ENCODE measurements at places on chromosomes 3 and 15.

GRCh38 chr3:55661141-55661540, 174.0 kb upstream of the WNT5A start:
- no peak for DNase-seq

GRCh38 chr3:98557324-98558010, 25.7 kb downstream of the GPR15 start:
- no peak for DNase-seq

DNA sequence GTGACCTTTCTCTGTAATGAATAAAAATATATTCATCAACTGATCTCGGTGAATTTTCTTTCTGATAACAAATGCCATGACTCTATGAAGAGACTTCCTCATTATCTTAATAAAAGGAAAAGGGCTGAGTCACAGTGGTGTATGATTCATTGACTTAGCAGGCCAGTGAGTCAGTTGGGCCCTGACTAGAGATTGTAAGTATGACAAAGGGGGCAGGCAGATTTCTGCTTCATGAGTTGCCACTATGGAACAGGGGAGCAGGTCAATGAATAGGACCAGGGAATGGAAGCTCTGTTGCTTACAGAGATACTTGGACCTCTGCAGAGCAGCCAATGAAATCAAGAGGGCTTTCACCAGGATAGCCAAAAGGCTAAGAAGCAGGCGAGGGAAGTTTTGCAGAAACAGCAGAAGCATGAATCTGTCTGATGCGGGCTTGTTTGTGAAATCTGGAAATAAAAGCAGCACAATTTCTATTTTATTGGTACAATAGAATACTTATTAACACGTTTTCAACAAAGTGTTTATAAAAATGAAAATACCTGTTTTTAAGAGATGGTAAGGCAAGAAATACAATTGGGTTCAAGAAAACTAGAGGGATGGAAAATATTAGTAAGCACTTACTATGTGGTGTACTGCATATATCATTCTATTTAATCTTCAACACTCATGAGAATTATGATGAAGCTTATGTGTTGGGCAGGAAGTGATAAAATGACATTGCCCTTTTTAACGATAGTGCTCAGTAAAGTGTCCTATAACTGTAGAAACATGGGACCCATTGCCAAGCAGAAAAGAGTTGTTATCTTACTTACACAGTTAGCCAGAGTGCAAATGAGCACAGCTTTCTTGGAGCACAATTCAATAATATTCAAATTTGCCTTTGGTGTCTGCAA, 169.8 kb upstream of the MYRIP start:
- DNase-seq: no peak

- DNase-seq: no peak
Observed at GRCh38 chr3:63975723-63976122, 47.6 kb downstream of the PSMD6 start.

DNA sequence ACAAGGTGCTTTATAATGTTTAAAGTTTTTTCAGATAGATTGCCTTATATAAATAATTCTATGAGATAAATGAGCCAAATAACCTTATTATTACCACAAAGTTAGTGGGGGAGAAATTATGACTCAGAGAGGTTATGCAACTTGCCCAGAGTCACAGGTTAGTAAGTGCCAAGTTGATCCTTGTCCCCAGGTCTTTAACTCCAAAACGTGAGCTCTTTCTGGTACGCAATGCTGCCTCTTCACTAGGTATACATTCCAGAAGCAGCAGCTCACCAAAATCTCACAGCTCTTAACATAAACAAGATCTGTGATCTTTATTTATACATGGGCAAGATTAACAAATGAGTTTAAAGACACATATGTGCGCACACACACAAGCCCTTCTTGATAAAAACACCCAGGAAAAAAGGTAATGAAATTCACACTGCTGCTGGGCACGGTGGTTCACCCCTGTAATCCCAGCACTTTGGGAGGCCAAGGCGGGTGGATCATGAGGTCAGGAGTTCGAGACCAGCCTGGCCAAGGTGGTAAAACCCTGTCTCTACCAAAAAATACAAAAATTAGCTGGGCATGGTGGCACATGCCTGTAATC, 59.8 kb upstream of the NR2F2 start:
- DNase-seq: no peak

DNA sequence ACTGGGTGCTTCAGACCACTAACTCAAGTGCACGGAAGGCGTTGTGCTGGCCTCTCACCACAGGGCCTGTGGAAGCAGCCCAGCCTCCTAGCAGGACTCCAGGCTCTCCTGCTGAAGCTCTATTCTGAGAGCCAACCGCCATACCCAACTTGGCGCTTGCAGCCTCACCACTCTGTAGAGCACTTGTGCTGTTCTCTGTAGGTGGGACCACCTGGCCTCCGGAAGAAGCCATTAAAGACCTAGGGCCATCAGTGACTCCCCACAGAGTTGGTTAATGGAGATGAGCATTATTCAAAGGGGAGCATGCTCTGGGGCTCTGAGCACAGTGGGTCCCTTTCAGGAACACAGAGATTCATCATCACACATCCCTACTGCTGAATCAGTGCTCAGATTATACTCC, 50.9 kb downstream of the C3orf85 start:
- no peak for DNase-seq

DNA sequence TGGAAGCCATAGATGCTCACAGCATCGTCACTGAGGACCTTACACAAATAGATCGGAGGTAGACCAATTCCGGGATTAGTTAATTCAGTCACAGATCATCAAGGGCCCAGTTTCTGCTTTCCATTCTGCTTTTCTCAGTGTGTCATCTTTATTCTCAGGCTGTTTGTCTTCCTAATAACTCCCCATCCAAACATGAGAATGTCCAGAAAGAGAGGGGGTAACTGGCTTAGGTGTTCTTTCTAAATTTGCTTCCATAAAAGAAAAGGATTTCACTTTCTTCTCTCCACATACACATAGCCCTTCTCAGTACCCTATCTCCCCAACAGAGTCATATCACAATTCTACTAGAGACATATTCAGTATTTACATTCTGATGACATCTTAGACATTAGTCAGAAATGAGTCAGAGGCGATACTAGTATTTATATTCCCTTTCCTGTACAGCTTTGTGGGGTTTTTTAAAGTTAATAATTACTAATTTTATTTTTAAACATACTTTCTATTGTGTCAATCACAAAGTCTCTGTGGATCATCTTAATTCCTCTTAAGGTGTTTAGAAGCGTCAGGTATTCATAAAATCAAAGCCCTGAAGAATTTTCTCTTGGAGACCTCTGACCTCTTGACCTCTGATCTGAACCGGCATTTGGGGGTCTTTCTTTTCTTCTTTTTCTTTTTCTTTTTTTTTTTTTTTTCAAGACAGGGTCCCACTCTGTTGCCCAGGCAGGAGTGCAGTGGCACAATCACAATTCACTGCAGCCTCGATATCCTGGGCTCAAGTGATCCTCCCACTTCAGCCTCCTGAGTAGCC, 24.3 kb upstream of the IL12A start:
- DNase-seq: no peak

- DNase-seq: no peak
Observed at GRCh38 chr3:10396083-10396482, 75.2 kb upstream of the SEC13 start.

GRCh38 chr15:48553559-48553958, 92.0 kb downstream of the FBN1 start:
- no peak for DNase-seq

DNA sequence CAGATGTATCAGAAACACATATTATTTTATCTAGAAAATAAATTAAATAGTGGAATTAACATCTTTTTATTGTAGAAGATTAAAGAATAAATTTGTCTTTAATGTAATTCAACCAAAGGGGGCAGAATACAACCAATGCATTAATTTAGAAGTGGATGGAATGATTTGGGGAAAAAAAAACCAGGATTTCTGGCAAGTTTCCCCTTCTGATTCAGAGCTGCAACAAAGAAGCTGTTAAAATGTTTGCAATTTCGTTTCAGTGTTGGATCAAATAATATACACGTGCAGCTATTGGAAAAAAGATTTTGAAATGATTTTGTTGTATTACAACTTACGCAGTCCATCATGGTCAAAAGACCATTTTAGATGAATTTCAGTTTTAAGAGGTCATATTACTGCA, 71.6 kb upstream of the ZNF280D start:
- DNase-seq: no peak

DNA sequence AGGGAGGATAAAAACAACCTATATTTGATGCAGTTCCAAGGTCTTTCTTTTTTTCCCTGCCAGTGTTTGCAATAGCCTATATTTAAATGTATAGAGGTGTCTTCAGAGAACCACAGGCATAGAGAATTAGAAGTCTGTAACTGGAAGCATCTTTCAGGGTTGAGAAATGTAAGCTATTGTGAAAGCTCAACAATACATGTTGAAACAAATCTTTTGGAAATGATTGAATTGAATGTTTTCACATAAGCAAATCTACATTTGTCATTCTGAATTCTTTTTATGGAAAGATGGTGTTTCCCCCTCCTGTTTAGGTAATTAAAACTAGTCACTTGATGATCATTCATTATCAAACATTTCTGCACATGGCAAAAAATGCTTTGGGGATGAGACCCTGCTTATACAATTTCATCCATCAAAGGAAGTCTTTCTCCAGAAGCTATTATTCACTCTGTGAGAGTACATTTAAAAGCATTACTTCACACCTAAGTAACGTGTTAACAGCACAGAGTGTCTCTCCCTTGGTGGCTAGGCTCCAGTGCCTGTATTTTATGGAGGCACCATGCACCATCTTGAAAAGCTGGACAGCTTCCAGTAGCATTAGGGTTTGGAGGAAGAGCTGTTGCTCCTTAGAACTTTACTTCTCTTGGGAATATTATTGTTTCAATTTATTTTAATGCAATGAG, 406.2 kb downstream of the LSAMP start:
- DNase-seq: no peak

GRCh38 chr15:22806664-22807063, 20.2 kb downstream of the NIPA1 start:
- DNase-seq: no peak

DNA sequence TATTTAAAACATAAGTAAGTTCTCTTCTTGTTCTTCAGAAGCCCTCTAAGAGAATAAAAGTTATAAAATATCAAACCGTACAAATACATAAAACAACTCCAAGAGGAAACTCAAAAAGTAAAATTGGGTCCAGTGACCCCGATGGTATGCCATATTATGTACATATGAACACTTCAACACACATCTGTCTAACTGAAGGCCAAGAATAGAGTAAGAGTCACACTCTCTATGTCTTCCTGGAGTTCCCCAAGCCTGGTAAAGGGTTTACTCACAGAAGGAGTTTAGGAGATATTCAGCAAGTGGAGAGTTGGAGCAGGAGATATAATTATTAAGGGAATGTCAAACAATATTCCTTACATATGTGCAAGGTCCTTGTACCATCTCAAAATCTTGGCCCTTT, 101.3 kb upstream of the EIF1B start:
- no peak for DNase-seq

DNA sequence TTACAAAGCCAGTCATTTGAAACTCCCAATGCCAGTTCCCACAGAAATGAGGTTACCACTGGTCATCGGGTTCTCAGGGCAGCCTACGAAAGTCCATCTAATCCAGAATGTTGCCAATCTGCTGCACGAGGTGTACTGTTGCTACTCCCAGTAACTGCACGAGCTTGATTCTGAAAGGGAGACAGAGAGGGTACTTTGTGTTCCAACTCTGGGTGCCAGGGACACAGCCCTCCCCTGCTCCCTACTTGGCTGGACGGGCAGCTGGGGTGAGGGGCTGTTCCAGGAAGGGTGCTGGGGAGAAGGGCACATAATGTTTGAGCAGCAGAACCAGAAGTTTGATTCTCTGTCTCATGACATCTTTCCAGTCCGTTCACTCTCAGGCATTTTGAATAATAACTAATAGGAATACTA, 27.1 kb upstream of the OSBPL11 start:
- DNase-seq: no peak

GRCh38 chr15:91970142-91970541, 116.6 kb downstream of the SLCO3A1 start:
- no peak for DNase-seq

- DNase-seq: no peak
Observed at GRCh38 chr3:19363071-19363470, 214.8 kb downstream of the KCNH8 start.

- DNase-seq: no peak
Observed at GRCh38 chr15:39513936-39514335, 66.9 kb upstream of the THBS1 start.

- no peak for DNase-seq
Observed at GRCh38 chr3:45689787-45690145, 570 bp downstream of the SACM1L start.

- DNase-seq: no peak
Observed at GRCh38 chr3:59392116-59392515, 342.3 kb upstream of the CFAP20DC start.

DNA sequence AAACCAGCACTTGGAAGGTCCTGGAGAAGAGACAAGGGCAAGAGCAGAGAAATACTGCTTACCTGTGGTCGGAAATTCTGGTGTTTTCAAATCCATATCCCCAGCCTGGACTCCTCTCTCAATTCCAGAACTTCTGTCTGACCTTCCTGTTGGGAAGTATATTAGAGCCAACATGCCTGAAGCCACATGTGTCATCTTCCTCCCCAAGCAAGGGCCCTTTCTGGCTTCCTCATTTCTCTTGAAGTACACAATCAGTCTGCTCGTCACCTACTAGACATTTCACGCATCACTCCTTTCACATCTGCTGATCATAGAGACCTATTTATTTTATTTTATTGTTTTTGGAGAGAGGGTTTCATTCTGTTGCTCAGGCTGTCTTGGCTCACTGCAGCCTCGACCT, 8.4 kb downstream of the PARP14 start:
- no peak for DNase-seq

GRCh38 chr15:60913900-60914299, 315.2 kb downstream of the RORA start:
- DNase-seq: no peak

DNA sequence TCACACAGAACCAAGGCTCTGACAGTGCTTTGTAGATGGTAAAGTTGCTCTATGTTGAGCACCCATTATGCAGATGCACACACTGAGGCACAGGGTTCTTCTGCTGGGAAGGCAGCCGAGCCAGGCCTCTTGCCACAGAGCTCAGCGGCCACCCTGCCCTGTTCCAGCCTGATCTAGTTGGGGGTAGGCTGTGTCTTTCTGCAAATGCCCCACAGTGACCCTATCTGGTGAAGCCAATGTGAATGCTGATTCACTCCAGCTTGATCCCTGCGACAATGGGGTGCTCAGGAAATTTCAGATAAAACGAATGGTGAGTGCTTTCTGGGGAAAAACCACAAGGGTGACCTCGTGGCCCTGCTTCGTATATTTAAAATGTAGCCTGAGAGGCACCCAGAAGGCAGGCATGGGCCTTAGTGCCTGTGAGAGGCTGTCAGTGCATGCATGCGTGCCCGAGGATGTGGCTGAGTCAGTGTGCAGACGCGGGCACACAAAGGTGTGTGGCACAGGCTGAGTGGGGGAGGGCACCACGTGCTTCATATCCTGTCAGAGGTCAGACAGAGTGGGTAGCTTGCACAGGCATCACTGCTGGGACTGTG, 85.7 kb downstream of the ATP2B2 start:
- DNase-seq: no peak

DNA sequence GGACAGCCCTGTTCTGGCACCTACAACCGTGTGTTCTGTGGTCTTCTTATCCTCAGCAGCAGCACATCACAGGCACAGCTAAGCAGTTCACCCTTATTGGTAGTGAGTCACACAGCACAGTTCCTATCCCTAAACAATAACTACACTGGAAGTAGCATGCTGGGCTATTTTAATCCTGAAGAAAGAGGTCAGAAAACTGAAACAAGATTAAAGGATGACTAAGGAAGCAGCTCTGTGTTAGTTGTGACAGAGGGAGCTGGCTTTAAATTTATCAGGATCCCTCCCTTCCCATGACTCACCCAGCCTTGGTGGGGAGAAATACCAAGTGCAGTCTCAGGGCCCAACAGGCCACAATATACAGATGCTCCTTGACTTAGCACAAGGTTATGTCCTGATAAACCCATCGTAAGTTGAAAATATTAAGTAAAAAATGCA, 144.3 kb downstream of the ERC2 start:
- DNase-seq: no peak

- no peak for DNase-seq
Observed at GRCh38 chr3:26102376-26102775, 312.5 kb downstream of the OXSM start.
